ENCODE measurements at places on chromosomes 12 and 14.

GRCh38 chr14:78440356-78440894, 270.3 kb downstream of the NRXN3 start:
- DNase-seq, result no peak

GRCh38 chr12:128236525-128236924, 30.4 kb upstream of the TMEM132C start:
- no peak for DNase-seq

DNA sequence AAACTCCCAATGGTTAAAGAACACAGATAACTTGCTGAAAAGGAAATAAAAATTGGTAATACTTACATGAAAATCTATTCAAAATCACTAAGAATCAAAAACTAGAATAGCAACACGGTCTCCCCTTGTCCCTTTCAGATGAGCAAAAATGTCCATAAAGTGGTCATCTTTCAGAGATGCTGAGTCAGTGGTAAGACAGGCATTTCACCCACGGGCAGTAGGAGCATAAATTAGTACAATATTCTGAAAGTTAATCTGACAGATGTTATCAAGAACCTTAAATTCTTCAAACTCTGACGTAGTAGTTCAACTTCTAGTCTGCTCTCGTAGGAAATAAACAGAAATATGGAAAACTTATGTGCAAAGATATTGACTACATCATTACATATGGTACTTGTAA, 33.1 kb upstream of the GNPNAT1 start:
- DNase-seq, result no peak

DNA sequence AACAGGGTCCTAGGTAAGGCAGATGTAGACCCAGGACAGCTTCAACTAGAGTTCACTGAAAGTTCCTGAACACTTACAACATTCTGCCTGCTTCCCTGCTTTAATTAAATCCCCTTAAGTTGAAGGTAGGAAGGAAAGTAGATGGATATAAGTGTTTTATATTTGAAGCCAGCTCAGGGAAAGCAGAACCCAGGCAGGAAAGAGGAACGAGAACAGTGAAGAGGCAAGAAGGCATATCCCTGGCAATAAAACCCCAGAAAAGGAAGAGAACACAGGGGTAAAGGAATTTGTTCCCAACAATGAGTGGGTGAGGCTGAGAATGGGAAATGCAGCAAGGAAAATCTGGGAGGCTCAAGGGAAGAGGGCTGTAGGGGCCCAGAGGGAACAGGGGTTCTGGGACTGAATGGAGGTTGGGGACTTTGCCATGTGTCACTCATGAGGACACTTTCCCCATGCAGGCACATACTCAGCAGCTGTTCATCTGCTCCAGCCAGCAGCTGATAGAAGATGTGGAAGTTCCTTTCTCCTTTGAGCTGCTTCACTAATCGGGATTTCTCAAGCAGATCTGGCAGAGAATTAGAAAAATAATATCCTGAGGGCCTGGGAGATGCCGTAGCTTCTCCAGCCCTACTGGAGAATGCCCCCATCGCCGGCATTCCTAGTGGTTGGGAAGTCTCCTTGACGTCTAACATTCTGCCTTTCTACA, 3.7 kb downstream of the MYO1A start:
- DNase-seq, result no peak

DNA sequence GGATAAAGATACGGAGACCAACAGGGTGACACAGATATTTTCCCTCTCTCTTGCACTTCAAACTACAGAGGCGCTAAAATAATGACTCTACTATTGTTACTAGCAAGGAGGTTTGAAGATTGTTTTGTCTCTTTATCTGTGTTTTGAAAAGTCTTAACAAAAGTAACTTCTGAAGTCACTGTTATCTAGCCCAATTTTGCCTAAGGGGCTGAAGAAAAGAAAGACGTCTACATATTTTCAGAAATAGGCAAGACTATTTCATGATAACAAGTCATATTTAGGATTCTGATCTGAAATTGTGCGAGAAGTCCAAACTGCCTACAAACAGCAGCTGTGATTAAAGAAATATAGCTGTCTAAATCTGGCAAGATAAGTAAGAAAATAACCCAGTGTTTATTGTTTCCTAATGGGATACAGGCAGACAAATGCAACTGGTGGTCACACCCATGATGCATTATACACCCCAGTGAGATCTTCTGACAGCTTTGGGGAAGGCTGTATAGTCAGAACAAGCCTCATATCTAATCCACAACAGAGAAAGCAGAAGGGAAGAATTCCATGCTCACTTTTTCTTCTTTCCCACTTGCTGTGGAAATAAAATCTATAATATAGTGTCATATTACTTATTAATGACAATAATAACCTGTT, 226.9 kb upstream of the ARID2 start:
- no peak for DNase-seq

DNA sequence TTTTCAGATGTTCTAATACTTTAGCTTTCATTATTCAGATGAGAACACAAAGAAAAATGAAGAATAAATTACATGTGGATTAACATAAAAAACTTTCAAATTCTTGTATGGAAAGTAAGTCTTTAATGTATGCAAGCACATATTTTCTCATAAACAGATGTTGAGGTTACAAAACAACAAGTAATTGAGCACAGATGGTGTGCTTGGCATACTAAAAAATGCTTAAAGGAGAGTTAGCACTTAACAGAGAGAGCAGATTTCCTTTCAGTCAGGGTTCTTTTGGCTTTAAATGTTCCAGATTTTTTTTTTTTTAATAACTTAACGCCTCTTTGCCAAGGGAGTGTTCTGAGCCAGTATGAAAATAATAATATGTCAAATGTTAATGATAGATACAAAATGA, 96.0 kb downstream of the RASSF9 start:
- DNase-seq, result no peak

GRCh38 chr14:102819176-102819628, 42.0 kb downstream of the TRAF3 start:
- no peak for DNase-seq

GRCh38 chr12:10155966-10156365, 16.0 kb downstream of the OLR1 start:
- DNase-seq, result no peak

GRCh38 chr14:100135073-100135472, 24.4 kb downstream of the DEGS2 start:
- DNase-seq, result no peak

DNA sequence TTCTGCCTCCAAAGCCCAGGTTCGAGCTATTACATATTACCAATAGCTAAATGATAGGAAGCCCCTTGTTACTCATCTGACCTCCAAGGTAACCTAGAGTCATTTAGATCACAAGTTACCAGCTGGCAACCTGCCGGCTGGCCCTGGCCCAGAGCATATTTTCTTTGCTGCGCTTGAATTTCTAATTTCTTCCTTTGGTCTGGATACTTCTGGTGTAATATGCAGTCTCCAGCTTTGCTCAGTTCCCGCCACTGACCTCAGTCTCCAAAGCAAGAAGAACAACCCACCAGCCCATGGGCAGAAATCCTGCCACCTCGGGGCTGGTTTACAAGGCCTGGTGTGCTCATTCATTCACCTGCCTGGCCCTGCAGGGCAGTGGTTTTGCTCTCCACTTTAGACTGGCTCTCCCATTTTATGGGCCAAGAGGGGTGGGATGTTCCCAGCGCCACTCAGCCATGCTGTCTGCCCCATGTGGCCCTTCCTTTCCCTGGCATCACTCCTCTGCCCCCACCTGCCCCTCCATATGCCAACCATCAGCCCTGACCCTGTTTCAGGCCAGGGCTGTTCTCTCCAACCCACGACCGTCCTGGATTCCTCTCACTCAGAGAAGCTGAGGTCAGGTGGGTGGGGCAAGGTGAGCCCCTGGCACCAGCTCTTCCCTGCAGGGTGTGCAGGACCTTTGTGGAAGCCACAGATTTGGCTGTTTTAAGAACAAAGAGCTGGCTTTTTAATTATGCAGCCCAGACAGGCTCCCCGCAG, 76.0 kb downstream of the PRIMA1 start:
- no peak for DNase-seq

DNA sequence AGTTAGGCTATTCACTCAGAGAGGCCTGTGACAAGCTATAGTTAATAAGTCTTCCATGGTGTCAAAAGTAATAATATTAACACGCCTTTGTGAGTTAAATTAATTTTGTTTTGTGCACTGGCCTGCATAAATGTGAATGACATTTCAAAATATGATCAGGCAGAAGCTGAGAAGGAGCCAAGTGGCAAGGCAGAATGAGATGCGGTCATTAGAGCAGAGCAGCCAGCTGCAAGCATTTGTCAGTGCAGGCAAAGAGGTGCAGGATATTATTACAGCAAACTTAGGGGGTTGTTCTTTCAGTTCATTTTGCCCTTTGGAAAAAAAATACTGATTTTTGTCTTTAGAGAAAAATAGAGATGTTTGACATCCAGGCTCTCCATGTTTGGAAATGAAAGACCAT, 364.5 kb downstream of the PAWR start:
- no peak for DNase-seq

DNA sequence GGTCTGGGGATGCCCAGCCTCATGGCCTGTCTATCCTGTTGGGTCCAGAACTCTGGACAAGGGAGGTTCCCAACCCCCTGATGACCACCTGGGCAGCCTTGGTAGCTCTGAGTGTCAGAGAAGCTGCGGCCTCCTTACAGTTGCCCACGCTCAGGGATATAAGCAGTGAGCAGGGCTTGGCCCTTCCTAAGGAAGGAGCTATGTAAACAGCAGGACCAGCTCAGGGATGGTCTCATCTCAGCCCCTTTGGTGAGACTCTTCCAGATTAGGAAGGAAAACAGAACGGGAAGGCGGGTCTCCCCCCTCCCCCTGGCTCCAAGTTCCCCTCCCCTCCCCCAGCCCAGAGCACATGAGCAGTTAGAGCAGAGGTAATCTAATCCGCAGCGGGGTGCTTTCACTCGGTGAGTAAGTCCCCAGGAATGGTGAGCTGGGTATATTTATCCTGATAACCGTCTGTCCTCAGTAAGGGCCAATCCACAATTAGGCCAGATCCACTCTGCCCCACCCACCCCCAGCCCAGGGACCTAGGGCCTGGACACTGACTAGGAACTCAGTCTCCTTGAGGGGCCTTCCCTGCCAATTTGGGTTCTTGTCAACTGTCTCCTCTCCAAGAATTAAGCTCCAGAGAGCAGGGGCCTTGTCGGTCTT, 29.5 kb upstream of the RPLP0 start:
- DNase-seq, result no peak

DNA sequence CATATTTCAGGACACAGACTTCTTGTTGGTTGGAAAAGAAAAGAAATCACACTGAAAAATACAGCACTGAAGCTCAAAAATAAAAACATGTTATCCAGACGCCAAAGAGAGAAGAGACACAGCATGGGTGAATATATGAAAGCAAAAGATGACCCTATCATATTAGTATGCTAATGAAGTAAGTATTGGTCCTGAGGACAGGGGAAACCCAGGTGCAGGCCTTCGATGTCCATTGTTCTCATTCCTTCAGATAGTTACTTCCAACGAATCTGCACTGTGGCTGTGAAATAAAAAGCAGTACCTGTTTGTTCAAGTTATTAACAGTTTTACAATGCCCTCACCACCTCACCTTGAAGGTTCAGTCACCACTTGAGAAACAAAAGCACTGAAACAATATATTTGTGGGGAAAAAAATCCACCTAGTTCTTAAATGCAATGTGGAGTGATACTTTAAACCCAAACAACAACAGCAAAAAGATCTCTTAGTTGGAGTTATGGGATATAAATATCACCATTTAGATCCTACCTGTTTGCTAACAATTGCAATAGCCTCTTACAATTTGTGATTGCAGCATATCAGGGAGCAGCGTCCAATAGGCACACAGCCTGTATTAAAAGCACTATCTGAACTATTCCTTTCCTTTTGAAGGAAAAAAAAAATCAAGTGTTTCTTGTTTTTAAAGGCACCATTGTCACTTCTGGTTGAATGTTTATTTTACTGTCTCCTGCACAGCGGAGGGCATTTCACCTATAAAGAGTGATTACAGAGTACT, 188.1 kb downstream of the BCAT1 start:
- no peak for DNase-seq

GRCh38 chr14:58717211-58717610, 79.4 kb downstream of the DACT1 start:
- DNase-seq, result no peak

DNA sequence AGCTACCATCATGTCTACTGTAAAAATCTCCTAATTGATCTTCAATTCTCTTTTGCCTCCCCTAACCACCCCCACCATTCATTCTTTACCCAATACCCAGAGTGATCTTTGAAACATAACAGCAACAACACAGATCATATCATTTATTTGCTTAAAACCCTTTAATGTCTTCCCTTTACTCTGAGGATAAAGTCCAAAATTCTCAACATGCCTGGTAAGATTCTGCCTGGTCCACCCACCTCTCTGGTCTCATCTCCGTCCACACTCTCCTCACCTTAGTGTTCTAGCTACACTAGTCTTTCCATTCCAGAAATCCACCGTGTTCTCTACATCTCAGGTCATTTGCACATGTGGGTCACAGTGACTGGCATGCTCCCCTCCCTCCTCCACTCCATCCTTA, 27.7 kb downstream of the SLC38A4 start:
- DNase-seq, result no peak

DNA sequence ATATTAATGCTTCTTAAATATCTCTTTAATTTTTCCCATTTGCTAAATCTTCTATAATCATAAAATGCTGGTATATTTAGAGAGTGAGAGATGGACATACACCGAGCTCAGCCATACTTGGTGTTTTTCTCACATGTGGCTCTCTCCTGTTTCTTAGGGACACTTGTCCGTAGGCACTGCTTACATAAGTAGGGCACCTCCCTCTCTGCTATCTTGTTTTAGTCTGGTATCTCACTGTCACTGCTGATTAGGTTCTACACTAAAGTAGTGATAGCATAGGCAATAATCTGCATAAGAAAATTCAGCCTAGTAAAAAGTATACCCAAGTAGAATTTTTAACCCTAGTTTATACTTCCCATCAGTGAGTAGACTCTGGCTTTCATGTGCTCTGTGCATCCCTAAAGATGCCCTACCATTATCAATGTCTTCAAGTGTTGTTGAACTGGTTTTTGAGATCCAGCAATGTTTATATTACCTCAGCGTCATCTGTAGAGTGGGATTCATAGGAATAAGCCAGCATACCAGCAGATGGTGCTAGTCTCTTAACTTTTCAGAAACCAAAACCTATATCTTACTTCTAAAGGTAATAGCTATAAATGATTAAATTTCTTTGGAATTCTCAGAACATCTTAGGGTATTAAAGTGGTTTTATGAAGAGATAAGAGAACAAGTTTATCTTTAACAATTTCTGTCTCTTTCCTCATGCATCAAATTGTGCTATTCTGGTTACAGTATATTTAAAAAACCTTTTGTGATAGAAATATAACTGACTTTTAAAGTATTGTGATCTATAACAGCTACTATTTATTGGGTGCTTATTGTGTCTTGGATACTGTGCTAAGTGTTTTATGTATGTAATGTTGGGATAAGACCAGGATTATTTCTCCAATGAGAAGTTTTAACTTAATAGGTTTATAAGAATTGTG, 32.9 kb downstream of the ARID2 start:
- DNase-seq, result peak; percentile 55

All from Ammon's horn (tissue), 1 donor.